ENCODE measurements at places on chromosomes 2 and 18. TPM values are rescaled to one million over a fixed set of nuclear protein-coding genes. Genes with fewer than 3 reads are reported as not detected.

The IL36A gene
- not detected for total RNA-seq

GRCh38 chr18:3624935-3625741, 175.2 kb downstream of the TGIF1 start:
- peak overlapping the region; percentile 93 for H3K27ac ChIP-seq
- peaks cover 38% of the 10 kb centered on the region for H3K4me1 ChIP-seq
- peak; percentile 83 for DNase-seq

The SLC23A3 gene
- 4.0 TPM for total RNA-seq

The PAX8 gene
- total RNA-seq: 3.0 TPM

The PLGLB2 gene
- total RNA-seq: 1.9 TPM

DNA sequence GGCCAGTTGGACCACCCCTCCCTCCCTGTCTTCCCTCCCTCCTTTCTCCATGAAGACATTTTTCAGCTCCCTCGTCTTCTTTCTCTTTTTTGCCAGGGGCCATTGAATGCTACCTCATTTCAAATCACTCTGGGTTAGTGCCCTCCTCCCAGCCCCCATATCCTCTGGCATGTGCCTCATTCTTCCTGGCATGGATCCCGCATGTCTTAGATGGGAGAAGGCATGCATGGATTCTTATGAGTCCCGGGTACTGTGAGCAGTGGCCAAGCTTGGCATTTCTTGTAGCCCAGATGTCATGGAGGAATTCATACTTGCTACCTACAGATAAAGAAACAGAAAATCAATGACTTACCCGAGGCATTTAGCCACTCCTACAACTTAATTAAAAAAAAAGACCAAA, 9.0 kb upstream of the HAAO start:
- H3K4me3 ChIP-seq: no peak overlapping the region
- no peaks in the 10 kb centered on the region for H3K27me3 ChIP-seq
- DNase-seq: no peak
- H3K27ac ChIP-seq: no peak overlapping the region
- H3K36me3 ChIP-seq: peaks cover 2% of the 10 kb centered on the region

- H3K27me3 ChIP-seq: peaks cover 19% of the 10 kb centered on the region
- no peak overlapping the region for H3K4me3 ChIP-seq
- no peak for DNase-seq
- peaks cover 20% of the 10 kb centered on the region for H3K4me1 ChIP-seq
- no peaks in the 10 kb centered on the region for H3K36me3 ChIP-seq
These were observed 101.0 kb upstream of the RNF152 start for GRCh38 chr18:61993831-61994230.

The REEP1 gene
- total RNA-seq: 0.38 TPM

The BMP10 gene
- not detected for total RNA-seq

DNA sequence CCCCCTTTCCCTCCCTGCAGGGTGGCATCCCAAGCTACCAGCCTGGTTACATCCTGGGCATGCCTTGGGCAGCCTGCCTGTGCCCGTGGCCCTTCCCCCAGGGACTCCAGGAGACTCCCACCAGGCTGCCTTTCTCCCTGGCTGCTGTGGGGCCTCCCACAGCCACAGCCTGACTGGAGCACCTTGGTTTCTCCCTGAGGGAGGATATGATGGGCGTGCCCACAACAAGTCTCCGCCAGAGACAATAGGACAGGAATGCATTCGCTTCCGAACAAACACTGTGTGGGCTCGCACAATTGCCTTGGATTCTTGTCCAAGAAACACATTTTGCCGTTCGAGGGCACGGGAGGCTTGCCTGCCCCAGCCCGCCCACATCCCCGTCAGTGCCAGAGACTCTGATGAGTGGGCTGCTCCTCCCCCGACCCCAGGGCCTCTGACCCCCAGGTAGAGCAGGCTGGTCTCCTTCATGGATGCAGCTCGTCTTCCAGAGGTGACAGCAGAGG, 102.1 kb downstream of the SMAD7 start:
- no peaks in the 10 kb centered on the region for H3K27me3 ChIP-seq
- no peak overlapping the region for H3K27ac ChIP-seq
- H3K4me1 ChIP-seq: peaks cover 40% of the 10 kb centered on the region
- no peak for DNase-seq
- H3K36me3 ChIP-seq: peaks cover 2% of the 10 kb centered on the region

DNA sequence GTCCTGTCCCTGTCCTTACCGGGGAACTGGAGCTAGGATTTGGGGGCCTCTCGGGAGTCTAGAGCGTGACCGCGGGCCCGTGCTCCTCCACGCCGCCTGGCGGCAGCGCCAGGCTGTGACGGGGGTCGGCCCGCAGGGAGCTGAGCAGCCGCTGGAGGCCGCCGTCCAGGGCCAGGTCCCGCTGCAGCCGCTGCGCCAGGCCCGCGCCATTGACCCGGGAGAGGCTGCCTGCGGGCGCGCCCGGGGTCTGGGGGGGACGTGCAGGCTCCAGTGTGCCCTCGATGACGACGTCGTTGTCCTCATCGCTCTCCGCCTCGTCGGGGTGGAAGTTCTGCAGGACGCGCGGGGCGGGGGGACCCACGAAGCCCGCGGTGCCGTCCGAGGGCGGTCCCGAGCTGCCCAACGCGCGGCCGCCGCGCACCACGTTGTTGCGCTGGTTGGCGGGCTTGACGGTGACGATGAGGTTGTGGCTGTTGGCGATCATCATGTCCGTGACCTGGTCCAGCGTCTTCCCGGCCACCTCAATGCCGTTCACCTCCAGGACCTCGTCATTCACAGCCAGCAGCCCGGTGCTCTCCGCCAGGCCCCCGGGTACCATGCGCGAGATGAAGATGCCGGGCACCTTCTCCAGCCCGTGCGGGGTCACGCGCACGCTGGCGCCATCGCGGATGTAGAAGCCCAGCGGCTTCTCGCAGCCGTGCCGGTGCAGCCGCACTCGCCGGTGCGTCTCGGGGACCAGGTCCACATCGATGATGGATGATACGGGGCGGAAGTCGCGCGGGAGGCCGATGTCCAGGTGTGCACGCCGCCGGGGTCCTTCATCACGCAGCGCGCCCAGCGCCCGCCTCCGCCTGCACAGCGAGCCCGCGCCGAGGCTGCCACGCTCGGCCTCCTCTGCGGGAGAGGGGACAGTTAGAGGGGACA, 50.9 kb downstream of the ADNP2 start:
- DNase-seq: peak; percentile 64
- H3K4me3 ChIP-seq: peak overlapping the region; percentile 52
- H3K36me3 ChIP-seq: no peaks in the 10 kb centered on the region
- H3K4me1 ChIP-seq: no peaks in the 10 kb centered on the region

- DNase-seq: no peak
- H3K4me1 ChIP-seq: no peaks in the 10 kb centered on the region
- no peak overlapping the region for H3K4me3 ChIP-seq
- H3K36me3 ChIP-seq: no peaks in the 10 kb centered on the region
- no peaks in the 10 kb centered on the region for H3K27me3 ChIP-seq
These were observed 24.8 kb upstream of the GALNT14 start for GRCh38 chr2:31163011-31163539.

- H3K27ac ChIP-seq: no peak overlapping the region
- H3K4me3 ChIP-seq: no peak overlapping the region
- H3K27me3 ChIP-seq: no peaks in the 10 kb centered on the region
- no peaks in the 10 kb centered on the region for H3K4me1 ChIP-seq
These were observed 92.5 kb upstream of the MAP2 start for GRCh38 chr2:209331291-209331844.

The AFF3 gene
- 0.39 TPM for total RNA-seq

The VWA3B gene
- total RNA-seq: 0.19 TPM

- no peaks in the 10 kb centered on the region for H3K36me3 ChIP-seq
- no peaks in the 10 kb centered on the region for H3K4me1 ChIP-seq
- H3K27me3 ChIP-seq: no peaks in the 10 kb centered on the region
- DNase-seq: peak; percentile 64
These were observed 77.3 kb upstream of the UPP2 start for GRCh38 chr2:158024288-158024898.

DNA sequence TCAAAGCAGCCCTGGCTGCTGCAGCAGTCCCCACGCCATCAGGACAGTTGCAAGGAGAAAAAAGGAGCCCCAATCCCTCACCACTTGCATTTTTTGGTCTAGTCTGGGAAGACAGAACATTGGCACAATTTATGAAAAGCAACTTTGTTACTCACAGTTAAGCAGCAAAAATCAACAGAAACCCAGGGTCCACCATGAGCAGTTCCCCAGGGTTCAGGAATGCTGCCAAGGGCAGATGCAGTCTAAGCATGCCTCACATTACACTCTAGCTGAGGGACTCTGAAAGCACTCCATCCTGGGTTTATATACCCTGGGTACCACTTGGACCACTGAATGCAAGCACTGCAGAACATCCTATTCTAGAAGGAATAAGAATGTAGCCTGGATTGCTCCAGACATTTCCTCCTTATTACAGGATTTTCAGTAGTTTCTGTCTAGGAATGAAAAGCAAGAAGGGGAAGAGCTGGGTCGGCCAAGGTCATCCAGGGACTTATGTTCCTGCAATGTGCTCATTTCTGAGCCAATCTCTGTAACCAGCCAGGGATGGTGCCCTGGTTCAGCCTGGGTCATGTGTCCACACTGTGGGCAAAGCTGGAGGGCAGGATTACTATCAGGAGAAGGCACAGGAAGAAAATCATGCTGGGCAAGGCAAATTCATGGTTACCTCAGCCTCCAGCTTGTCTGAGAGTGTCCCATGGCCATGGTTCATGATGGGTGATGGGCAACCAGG, 19.5 kb upstream of the TMEM163 start:
- H3K36me3 ChIP-seq: no peaks in the 10 kb centered on the region
- peaks cover 13% of the 10 kb centered on the region for H3K27me3 ChIP-seq
- no peak for DNase-seq
- no peak overlapping the region for H3K4me3 ChIP-seq
- no peaks in the 10 kb centered on the region for H3K4me1 ChIP-seq

GRCh38 chr2:50791271-50791670, 240.7 kb downstream of the NRXN1 start:
- DNase-seq: no peak
- no peaks in the 10 kb centered on the region for H3K36me3 ChIP-seq
- no peak overlapping the region for H3K27ac ChIP-seq

- H3K27ac ChIP-seq: no peak overlapping the region
- H3K4me1 ChIP-seq: no peaks in the 10 kb centered on the region
- H3K36me3 ChIP-seq: no peaks in the 10 kb centered on the region
- H3K27me3 ChIP-seq: peaks cover 21% of the 10 kb centered on the region
These were observed 52.1 kb upstream of the DTNA start for GRCh38 chr18:34657860-34658500.

The RESP18 gene
- total RNA-seq: not detected

The DIPK1C gene
- total RNA-seq: not detected

DNA sequence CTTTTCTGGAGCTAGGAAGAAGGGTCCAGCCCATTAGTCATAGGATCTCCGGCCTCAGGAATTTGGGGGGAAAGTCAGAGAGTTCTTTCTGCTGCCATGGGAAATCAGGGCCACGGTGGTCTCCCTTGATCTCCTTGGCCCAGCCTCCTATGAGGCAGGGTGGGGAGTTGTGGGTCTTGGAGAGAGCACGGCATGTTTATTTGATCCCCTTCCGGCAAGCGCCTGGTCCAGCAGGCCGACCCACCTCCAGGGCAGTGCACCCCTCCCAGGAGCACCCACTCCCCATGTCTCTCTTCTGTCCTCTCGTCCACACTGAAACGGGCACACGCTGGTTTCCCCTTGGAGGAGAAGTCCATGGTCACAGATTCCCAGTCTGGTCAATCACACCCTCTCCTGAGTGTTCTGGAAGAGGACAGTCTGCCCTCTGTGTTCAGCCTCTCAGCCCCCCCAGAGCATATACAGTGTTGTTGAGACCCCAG, 464.6 kb upstream of the HS6ST1 start:
- no peaks in the 10 kb centered on the region for H3K27me3 ChIP-seq
- no peaks in the 10 kb centered on the region for H3K4me1 ChIP-seq

GRCh38 chr2:159160954-159161353, 125.5 kb downstream of the WDSUB1 start:
- no peak overlapping the region for H3K4me3 ChIP-seq
- DNase-seq: no peak
- H3K36me3 ChIP-seq: no peaks in the 10 kb centered on the region
- H3K27ac ChIP-seq: no peak overlapping the region

The ABCB11 gene
- not detected for total RNA-seq

The TLX2 gene
- 1.4 TPM for total RNA-seq

The NCL gene
- 656 TPM for total RNA-seq

- H3K4me1 ChIP-seq: peaks cover 10% of the 10 kb centered on the region
- H3K36me3 ChIP-seq: peaks cover 5% of the 10 kb centered on the region
- peak; percentile 17 for DNase-seq
- no peak overlapping the region for H3K4me3 ChIP-seq
- no peaks in the 10 kb centered on the region for H3K27me3 ChIP-seq
These were observed 71.1 kb upstream of the TFCP2L1 start for GRCh38 chr2:121356058-121356640.

DNA sequence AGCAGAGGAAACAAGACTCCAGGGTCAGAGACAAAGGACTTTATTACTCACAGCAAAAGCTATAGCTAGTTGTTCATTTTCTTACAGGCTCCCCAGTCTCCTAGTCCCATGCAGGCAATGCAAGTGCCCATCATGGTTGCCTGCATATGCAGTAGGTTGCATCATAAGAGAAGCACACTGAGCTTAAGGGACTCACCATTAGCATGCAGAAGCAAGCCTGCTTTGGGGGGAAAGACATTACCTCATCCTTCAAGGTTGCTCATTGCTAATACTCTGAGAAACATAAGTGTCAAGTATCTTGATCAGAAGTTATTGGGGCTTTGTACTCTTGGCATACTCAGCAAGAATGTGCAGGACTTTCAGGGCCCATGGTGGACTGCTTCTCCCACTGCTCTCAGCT, 114.6 kb upstream of the CCDC68 start:
- DNase-seq: no peak
- no peak overlapping the region for H3K27ac ChIP-seq
- H3K4me3 ChIP-seq: no peak overlapping the region
